Activated CD4-positive, alpha-beta T cell treated with anti-CD3 and anti-CD28 coated beads, Interleukin-2, amount 10 ng/mL, durations not matched to agents 24 days and 14 days (primary cell): ENCODE measurements at places on chromosomes 2 and 18. TPM values are rescaled to one million over a fixed set of nuclear protein-coding genes. Genes with fewer than 3 reads are reported as not detected.
A peak's percentile ranks its signal among the peaks of the same experiment; 100 is the strongest.

- no peak for DNase-seq
Observed at GRCh38 chr18:74797577-74798151, 200.0 kb downstream of the ZNF407 start.

GRCh38 chr2:220512419-220512818, 885.0 kb downstream of the SLC4A3 start:
- no peak for DNase-seq

DNA sequence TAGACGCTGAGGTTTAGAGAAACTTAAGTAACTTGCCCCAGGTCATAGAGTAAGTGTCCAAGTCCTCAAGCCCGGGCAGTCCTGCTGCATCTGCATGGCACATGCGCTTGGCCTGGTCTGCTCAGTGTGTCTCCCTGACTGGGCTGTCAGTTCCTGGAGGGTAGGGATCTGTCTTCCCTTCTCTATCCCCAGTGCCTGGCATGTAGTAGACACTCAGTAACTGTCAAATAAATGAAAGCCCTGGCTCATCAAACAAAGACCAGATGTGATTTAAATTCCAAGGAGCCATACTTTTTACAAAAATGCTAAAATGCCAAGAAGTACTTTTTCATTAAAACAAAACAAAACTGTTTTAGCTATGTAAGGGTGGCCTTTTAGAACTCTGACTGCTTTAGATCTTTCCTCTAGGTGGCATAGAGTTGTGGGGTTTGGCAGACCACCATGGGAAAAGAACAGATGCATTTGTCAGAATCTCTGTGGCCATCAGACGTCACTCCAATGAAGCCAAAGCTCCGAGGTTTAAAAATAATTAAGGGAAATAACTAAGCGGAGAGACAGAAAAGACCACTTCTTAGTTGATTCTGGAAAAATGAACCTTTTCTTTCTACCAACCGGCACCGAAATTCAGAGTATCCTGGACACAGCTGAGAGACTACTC, 34.0 kb downstream of the EPAS1 start:
- no peak for DNase-seq

DNA sequence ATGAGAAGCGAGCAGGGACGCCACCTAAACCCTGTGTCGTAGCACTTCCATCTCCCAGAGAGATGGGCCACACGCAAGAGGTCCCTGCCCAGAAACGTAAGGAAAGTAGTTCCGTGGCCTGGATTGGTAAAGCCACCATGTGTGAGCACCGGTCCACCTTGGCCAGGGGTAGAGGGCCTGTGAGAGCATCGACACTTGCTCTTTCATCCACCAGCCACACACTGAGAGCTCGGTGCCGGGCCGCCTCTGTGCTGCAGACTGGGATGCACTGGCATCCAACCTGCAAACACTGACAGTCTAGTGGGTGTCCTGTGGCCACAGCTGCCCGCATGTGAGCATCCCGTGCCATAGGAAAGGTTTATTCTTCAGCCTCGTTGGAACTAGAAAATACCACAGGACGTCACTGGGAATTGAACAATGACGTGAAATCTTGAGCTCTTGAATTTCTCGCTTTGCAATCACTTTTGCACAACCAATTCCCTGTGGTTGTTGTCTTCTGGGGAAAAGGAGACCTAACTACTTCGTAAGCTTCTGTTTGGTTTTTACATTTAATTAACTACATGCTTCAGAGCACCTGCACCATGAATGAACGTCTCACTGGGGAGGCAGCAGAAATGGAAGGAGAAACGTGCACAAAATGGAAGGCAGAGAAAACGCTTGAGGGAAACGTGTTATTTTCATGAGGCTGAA, 212.0 kb upstream of the RAB6C start:
- no peak for DNase-seq

DNA sequence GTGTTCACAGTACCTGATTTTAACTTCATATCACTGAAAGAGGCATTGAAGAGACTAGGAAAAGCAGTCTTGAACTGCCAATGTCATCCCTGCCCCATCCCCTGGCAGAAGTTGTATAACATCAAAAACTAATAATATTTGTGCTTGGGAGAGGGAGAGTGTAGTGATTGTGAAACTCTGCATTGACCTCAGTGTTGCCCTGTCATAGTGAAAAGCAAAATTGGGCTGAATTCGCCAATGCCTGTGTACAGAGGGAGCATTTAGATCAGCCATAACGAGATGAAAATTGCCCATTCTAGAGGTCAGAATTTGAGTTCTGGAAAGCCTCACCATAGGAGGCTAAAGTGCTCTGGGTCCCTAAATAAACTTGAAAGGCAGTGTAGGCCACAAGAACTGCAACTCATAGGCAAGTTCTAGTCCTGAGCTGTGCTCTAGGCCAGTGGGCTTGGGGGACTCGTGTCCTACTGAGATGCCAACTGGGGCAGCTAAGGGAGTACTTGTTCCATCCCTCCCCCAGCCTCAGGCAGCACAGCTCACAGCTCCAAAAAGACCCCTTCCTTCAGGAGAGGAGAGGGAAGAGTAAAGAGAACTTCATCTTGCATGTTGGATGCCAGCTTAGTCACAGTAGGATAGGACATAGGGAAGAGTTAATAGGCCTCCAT, 855.6 kb downstream of the TSN start:
- DNase-seq = no peak

DNA sequence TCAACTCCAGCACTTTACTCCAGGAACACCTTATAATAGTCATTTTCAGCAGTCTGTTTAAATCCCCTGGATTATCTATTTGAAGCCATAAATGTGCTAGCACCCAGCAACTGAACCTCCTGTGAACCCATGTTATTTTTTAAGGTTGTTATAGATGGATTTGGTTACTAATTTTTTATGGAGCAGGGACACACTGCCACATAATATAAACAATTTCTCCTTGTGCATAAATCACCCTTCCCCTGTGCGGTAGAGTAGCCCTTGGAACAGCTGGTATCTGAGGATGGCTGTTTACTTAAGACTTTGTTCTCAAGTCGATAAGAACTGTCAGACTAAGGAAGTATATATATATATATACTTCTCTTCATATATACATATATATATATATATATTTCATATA, 367.4 kb downstream of the EPHA4 start:
- DNase-seq = no peak

DNA sequence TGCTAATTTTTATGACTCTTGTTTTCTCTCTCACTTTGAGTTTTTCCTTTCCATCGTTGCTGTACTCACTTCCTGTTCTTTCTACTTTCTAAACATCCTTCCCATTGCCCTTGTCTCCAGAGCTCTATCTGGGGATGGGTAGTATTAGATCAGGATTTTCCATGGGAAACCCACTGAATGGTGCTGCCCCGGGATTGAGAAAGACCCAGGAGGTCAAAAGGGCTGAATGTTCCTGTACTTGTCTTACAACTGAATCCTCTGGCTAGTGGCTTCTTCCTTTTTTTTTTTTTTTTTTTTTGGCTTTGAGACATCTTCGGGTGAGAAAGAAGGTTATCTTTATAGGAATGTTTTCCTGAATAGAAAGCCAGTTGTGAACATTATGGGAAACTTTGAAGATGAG, 364.8 kb upstream of the SLC14A2 start:
- DNase-seq = no peak

DNA sequence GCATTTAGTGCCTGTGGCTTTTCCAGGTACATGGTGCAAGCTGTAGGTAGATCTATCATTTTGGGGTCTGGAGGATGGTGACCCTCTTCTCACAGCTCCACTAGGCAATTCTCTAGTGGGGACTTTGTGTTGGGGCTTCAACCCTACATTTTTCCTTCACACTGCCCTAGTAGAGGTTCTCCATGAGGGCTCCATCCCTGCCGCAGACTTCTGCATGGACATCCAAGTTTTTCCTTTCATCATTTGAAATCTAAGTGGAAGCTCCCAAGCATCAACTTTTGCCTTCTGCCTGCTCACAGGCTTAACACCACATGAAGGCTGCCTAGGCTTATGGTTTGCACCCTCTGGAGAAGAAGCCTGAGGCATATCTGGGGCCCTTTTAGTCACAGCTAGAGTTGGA, 492.7 kb downstream of the PIK3C3 start:
- no peak for DNase-seq

DNA sequence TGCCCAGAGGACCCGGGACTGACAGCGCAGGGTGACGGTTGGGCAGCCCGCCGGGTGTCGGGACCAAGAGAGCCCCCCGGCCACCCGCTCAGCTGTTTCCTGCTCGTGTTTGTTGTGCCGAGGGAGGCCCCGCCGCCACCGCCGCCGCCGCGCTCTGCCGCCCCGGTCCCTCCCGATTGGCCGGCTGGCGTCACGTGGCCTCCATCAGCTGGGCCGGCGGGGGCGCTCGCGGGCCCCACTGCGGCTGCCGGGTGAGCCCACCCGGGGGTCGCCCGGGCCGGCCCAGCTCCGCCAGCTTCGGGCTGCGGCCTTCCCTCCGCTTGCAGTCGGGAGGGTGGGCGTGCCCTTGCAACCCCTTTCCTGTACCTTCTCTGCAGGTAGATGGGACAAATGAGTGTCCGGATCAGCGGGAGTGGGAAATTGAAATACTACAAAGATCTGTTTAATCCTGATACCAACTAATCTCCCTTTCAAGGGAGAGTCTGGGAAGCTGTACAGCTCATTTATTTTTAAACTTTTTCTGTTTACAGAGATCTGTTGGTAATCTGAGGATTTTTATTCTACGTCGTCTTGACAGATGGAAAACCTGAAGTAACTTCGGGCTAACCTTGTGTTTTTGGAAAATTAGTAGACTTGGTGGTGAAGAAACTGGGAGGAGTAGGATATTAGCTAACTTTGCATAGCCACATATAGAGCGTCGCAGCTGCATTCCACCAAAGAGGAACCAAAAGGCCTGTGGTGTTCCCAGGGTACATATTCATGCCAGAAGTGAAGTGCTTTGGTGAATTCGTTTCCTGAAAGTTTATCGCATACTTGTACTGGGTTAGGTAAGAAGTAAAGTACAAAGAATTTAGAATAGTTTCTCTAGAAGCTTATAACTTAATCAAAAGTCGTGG, 1.2 kb downstream of the YPEL5 start:
- DNase-seq = peak; percentile 95

- DNase-seq = no peak
Observed at GRCh38 chr2:60280238-60280637, 273.2 kb downstream of the BCL11A start.

DNA sequence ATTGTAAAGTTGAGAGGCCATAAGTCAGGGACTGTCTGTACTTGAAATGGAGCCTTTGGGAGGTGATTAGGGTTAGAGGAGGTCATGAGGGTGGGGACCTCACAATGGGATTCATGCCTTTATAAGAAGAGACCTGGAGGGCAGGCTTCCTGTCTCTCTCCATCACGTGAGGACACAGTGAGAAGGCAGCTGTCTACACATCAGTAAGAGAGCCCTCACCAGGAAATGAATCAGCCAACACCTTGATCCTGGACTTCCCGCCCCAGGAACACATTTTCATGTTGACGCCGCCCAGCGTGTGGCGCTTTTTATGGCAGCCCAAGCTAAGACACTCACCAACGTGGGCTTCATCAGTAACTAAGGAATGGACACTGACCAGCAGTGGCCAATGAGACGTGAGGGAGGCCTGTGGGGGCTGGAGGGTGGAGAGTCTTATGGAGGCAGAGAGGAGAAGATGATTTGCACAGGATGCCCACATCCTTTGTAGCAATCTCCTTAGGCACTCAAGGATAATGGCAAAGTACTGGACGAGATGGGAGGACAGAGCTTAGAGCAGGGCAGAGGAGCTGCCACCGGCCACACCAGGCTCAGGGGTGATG, 162.7 kb downstream of the EIPR1 start:
- no peak for DNase-seq

DNA sequence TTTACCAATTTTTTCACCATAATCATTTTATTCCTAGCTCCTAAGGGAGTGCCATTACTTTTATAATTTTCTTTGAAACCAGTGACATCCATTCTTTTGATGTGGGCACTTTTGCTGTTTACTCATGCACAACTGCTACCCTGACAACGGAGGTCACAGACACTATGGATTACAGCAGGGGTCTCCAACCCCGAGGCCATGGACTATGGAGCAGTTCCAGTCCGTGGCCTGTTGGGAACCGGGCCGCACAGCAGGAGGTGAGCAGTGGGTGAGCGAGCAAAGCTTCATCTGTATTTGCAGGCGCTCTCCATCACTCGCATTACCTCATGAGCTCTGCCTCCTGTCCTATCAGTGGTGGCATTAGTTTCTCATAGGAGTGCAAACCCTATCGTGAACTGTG, 34.6 kb downstream of the PRPF40A start:
- DNase-seq = no peak

GRCh38 chr2:222033541-222033940, 265.3 kb downstream of the PAX3 start:
- no peak for DNase-seq

DNA sequence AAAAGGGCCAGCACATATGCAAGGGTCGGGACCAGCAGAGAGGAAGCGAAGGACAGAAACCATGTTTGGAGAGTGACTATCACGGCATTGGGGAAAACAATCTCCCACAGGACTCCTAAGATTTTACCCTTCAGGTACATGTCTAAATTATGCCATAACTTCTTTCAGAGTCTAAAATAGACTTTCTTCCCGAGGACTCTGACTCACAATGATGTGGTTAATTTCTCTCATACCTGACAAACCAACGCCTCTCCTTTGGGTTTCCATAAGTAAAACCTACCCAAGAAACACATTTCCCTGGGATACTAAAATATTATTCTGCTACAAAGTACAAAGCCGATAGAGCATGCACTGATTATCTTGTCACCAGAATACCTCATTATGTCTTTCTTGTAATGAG, 127.8 kb upstream of the NETO1 start:
- DNase-seq = no peak

DNA sequence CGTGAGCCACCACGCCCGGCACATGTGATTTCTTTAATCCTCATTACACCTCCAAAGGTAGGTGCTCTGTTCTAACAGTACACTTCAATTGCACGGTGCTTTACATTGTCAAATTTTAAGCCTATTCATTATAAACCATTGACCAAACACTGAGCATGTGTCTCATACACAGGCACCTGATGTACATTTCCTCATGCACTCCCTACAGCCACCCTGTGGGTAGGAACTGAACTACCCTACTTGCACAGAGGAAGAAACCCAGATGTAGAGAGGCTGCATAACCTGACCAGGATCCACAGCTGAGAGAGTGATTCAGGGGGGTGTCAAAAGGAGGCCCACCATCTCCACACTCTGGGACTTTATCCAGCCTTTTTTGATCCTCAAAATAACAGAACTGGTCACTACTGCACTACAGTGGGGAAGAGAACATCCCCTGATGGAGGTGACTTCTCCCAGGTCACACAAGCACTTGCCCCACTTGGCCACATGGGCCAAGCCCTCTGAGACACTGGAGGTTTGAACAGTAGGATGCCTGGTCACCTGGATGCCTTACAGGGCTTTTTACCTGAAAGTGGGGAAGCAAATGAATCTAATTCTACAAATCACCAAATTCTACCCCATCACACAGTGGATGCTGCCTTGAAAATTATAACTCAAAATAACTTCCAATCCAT, 6.9 kb upstream of the DPYSL5 start:
- DNase-seq = no peak

PHOSPHO2 gene
- 3.0 and 3.2 TPM in 2 replicates for total RNA-seq

SNTG2 gene
- total RNA-seq = 0.14 TPM in 1 of 2 replicates, not detected in the other

AFTPH gene
- 39.1 and 39.6 TPM in 2 replicates for total RNA-seq

CFAP210 gene
- not detected in 2 replicates for total RNA-seq

ACP1 gene
- 124 and 127 TPM in 2 replicates for total RNA-seq

FIGN gene
- not detected in 2 replicates for total RNA-seq

TDRD15 gene
- total RNA-seq = not detected in 2 replicates

IGFBP2 gene
- total RNA-seq = 33.5 and 42.4 TPM in 2 replicates

CDH7 gene
- total RNA-seq = not detected in 2 replicates
